Breast epithelium (tissue), 4 donors: ENCODE measurements at places on chromosomes 3 and 15. TPM values are rescaled to one million over a fixed set of nuclear protein-coding genes. Genes with fewer than 3 reads are reported as not detected.

GRCh38 chr3:40901796-40902195 is 297.5 kb upstream of the CTNNB1 start:
- no peak overlapping the region for H3K27ac ChIP-seq
- H3K4me3 ChIP-seq, result no peak overlapping the region
- no peak for DNase-seq

DNA sequence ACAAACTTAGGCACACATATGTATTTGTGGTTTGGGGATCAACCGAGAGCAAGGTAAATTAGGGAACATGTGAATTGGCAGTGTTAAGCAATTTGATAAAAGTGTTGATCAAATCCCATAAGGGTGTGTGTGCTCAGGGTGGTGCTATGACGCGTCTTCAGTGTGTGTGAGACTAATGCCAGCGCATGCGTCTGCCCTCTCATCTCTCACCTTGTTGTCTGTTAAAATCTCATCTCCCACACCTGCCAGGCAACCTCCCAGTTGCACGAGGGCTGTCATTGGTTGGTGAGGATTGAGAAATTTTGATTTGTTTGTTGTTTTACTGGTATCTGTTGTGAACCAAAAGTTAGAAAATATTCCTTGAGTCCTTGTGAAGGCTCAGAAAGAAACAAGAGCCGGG is 137.2 kb upstream of the ICE2 start:
- H3K36me3 ChIP-seq, result no peaks in the 10 kb centered on the region
- H3K27ac ChIP-seq, result no peak overlapping the region
- DNase-seq, result no peak
- H3K4me1 ChIP-seq, result no peaks in the 10 kb centered on the region
- H3K4me3 ChIP-seq, result no peak overlapping the region

Gene APH1B
- 25.6 TPM for total RNA-seq

Gene FEZF2
- not detected for total RNA-seq

GRCh38 chr3:82938821-82939328 is 1177.4 kb upstream of the GBE1 start:
- H3K4me1 ChIP-seq, result no peaks in the 10 kb centered on the region
- no peak overlapping the region for H3K4me3 ChIP-seq
- DNase-seq, result no peak
- H3K36me3 ChIP-seq, result no peaks in the 10 kb centered on the region
- no peak overlapping the region for H3K27ac ChIP-seq

Gene CYP1A1
- total RNA-seq, result 0.80 TPM
